Upper lobe of left lung (tissue), 6 donors: ENCODE measurements at places on chromosomes 1 and 21. TPM values are rescaled to one million over a fixed set of nuclear protein-coding genes. Genes with fewer than 3 reads are reported as not detected.

ZFP69B gene
- not detected for total RNA-seq

TNFRSF18 gene
- 3.4 TPM for total RNA-seq

DISP3 gene
- total RNA-seq, result not detected

FCER1G gene
- 194 TPM for total RNA-seq

MTR gene
- total RNA-seq, result 35.3 TPM

SH2D5 gene
- total RNA-seq, result 0.40 TPM

GRCh38 chr21:46021978-46022544 is 40.5 kb downstream of the COL6A1 start:
- no peak overlapping the region for H3K4me3 ChIP-seq
- H3K27ac ChIP-seq, result no peak overlapping the region

- H3K27ac ChIP-seq, result no peak overlapping the region
- DNase-seq, result no peak
- no peak overlapping the region for H3K4me3 ChIP-seq
- H3K36me3 ChIP-seq, result no peaks in the 10 kb centered on the region
- no peaks in the 10 kb centered on the region for H3K27me3 ChIP-seq
- peaks cover 5% of the 10 kb centered on the region for H3K4me1 ChIP-seq
These were observed 20.5 kb downstream of the OLFML3 start for GRCh38 chr1:113999799-114000198.

DNA sequence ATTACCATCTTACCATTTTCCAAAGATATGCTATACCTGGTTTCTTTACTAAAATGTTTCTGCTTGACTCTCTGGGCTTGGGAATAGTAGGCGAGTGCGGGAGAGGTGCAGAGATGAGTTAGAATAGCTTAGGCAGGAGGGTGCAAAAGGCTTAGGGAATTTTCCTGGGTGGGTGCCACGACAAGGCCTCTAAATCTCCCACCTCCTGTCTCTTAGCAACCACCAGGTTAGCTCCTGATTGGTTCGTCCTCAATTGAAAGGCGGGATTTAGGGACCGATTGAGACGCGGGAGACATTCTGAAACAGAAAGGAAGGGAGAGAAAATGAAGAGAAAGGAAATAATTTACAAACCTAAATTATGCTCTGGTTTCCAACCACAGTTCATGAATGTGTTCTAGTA is 3.1 kb downstream of the ACKR1 start:
- DNase-seq, result no peak
- no peaks in the 10 kb centered on the region for H3K27me3 ChIP-seq
- peaks cover 5% of the 10 kb centered on the region for H3K4me1 ChIP-seq

- no peak overlapping the region for H3K27ac ChIP-seq
- DNase-seq, result peak; percentile 15
- H3K4me3 ChIP-seq, result no peak overlapping the region
- H3K4me1 ChIP-seq, result peaks cover 24% of the 10 kb centered on the region
These were observed 13.8 kb upstream of the SAMD11 start for GRCh38 chr1:909861-910310.

DNA sequence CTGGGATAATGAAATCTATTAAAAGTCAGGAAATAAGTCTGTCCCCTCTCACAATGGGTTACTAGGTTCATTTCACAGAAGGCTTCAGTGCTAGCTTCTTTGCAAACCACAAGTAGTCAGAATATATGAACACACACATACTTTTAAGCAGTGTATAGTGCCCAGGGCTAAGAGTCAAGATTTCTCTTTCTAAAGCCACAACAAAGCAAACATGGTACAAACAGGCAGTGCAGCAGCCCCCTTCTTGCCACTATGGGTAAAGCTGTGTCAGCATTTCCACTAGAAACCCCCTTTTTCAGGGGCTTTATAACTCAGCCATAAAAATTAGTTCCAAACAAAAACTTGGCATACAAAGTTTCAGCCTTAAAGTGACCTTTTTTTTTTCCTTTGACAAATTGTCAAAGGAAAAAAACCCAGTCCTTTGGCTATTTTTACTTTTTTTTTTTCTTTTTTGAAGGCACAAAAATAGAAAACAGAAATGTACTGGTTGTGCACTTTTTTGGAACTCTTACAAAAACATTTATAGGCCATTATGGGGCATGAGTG is 315.4 kb downstream of the LMO4 start:
- no peak overlapping the region for H3K27ac ChIP-seq
- no peaks in the 10 kb centered on the region for H3K27me3 ChIP-seq

- peak overlapping the region; percentile 50 for H3K27ac ChIP-seq
- peak; percentile 87 for DNase-seq
- peaks cover 21% of the 10 kb centered on the region for H3K4me1 ChIP-seq
- H3K36me3 ChIP-seq, result no peaks in the 10 kb centered on the region
- peak overlapping the region; percentile 45 for H3K4me3 ChIP-seq
These were observed 431 bp downstream of the EEIG2 start for GRCh38 chr1:108560189-108560873.

DNA sequence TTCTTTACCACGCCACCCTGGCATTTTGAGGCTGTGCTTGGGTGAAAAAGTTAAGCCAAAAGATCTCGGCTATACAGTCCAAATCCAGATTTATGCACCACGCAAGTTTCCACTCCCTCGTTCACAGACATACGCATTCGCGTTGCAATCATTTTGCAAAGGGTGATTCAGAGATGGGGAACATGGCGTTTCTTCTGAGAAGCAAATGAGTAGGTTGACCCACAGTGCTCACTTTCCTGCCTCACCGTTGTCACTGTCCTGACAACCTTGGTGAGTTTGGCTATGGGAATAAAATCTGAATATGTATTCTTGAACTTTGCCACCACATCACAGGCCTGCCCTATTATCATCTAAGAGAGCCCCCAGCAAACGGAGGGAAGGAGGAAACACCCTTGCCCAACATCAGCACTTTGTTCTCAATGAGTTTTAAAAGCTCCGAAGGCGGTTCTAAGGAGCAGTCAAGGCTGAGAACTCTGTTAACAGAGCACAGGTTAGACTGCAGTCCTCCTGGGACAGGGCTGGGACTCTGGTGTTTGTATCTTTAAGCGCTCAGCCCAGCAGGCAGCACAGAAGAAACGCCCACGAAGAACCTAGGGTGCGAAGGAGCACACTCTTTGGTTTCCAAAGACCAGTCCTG is 86.4 kb downstream of the RUNX1 start:
- H3K4me3 ChIP-seq, result no peak overlapping the region
- H3K4me1 ChIP-seq, result peaks cover 10% of the 10 kb centered on the region
- no peak for DNase-seq
- H3K27ac ChIP-seq, result no peak overlapping the region
- H3K27me3 ChIP-seq, result no peaks in the 10 kb centered on the region
- no peaks in the 10 kb centered on the region for H3K36me3 ChIP-seq

- no peak overlapping the region for H3K27ac ChIP-seq
- H3K27me3 ChIP-seq, result no peaks in the 10 kb centered on the region
- H3K36me3 ChIP-seq, result no peaks in the 10 kb centered on the region
- peaks cover 13% of the 10 kb centered on the region for H3K4me1 ChIP-seq
These were observed 71.8 kb downstream of the PBX1 start for GRCh38 chr1:164630626-164631396.

- no peaks in the 10 kb centered on the region for H3K4me1 ChIP-seq
- no peak overlapping the region for H3K27ac ChIP-seq
- H3K4me3 ChIP-seq, result no peak overlapping the region
- no peaks in the 10 kb centered on the region for H3K36me3 ChIP-seq
- DNase-seq, result no peak
These were observed 46.9 kb upstream of the GNG12 start for GRCh38 chr1:67880056-67880601.

DNA sequence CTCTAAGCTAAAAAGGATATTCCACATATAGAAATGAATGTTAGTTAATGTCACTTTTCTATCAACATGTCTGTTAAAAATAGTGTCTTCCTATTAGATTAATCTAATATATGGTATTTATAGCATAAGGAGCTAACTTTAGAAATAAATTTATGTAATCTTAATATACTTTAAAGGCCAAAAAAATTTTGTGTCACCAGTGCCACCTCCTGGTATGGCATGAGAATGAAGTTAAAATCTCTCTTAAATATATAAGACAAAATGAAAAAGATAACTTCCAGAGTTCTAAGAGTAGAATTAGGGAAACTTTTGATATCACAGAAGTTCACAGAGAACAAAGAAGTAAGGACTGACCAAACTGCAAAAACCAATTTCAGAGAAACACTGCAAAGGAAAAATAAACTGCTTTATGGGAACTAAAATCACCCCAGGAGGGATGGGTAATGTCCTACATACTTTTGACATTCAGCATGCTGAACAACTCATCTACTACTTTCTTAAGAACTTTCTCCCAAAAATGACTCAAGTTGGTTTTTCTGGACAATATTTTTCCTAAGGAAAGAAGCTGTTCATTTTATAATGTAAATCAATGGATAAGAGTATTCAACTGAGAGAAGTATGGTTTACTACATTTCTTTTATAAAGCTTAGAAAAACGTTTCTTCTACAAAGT is 82.8 kb downstream of the TRIM33 start:
- DNase-seq, result no peak
